ENCODE measurements at places on chromosomes 2 and 18.

GRCh38 chr2:175251425-175252041, 70.0 kb upstream of the ATP5MC3 start:
- DNase-seq = peak; percentile 31

DNA sequence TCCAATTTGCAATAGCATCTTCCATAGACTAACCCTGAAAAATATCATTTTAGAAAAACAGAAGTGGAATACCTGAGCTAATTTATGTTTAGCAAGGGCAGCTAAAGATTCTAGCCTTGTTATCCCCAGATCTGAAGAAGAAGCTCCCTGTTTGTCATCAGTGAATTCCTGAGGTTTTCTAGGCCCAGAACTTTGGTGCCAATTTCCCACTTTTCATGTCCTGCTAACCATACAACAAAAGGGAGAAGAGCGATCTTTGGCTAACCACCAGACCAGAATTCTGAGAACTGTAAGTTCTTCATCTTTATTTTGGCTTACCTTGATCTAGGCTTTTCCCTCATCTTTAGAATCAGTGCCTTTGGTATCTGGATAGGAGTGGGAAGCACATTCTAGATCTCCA, 51.3 kb upstream of the RASGRP3 start:
- DNase-seq = no peak

DNA sequence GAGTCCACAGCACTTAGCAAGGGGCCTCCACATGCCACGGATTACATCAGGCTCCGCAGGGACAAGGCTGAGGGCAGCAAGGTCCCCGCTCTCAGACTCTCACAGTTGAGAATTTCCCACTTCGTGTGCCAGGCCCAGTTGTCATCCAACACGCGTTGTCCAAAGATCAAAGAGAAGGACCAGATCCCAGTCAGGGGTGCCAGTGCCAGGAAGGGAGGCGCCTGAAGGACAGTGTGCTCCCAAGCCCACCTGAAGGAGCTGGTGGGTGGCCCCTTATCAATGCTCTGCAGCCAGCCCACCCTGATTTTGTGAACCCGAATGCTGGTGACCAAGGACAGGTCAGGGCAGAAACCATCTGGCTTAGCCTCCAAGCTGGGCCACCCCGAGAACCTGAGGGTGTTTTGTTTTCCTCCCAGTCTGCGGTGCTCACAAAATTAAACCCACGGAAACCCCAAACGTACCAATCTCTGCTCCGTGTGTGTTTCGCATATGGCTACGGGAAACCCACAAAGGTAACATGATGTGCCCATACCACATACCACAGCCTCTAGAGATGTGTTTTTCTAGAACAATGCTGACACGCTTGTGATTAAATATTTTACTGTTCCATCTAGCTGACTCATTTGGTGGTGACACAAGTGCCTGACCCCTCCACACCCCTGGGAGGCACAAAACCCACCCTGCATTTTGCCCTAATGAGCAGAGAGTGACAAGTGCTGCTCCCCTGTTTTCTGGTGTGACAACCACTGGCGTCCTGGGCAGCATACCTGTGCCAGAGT, 24.5 kb downstream of the CRACDL start:
- no peak for DNase-seq

GRCh38 chr2:128160616-128161275, 69.7 kb downstream of the UGGT1 start:
- no peak for DNase-seq

GRCh38 chr18:10557085-10557677, 31.4 kb downstream of the NAPG start:
- no peak for DNase-seq

DNA sequence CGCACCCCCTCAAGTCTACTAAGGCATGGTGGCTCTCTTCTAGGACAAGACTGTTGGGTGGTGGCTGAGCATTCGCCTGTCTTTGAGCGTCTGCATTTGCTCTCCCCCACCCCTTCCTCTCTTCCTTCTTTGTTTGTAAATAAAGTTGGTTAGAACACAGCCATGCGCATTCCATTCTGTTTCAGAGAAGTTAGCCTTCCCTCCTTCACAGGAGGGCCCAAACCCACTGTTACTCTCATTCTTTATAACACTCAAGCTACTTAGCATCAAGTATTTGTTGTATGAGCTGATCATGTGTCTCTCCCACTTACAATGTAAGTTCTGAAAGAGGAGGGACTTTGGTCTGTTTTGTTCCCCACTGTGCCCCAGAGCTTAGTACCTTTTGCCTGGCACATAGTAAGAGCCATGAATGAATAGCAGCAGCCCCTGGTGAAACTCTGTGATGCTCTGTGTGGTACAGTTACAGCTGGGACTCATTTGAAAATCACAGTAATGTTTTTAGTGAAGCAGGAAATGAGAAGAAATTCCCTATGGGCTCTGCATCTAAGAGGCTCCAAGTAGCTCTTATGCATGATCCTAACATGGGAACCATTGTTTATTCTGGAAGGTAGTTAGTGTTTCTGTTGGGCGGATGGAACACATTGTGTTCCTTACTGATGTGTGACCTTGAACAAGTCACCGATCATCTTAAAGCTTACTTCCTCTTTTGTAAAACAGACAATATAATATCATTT, 7.7 kb downstream of the MGAT5 start:
- no peak for DNase-seq

GRCh38 chr2:3461801-3462492, 57.4 kb downstream of the ADI1 start:
- no peak for DNase-seq

DNA sequence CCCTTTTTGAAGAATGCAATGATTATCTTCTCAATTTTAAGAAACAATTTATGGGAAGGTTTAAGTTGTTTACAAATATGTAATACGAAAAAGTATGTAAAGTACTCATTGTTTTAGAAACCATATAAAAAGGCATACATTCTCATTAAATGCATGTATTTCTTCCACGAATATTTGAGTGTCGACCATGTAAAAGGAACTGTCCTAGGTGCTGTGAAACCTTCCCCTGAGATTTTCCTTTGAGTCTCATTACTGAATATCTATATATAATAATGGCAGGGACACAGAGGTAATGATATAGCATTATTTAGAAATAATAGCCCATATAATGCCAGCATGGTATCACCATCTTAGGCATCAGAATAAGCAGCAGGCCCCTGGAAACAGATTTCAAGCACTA, 239.3 kb downstream of the ERBB4 start:
- no peak for DNase-seq

GRCh38 chr2:241812730-241813643, 4.0 kb downstream of the NEU4 start:
- no peak for DNase-seq

DNA sequence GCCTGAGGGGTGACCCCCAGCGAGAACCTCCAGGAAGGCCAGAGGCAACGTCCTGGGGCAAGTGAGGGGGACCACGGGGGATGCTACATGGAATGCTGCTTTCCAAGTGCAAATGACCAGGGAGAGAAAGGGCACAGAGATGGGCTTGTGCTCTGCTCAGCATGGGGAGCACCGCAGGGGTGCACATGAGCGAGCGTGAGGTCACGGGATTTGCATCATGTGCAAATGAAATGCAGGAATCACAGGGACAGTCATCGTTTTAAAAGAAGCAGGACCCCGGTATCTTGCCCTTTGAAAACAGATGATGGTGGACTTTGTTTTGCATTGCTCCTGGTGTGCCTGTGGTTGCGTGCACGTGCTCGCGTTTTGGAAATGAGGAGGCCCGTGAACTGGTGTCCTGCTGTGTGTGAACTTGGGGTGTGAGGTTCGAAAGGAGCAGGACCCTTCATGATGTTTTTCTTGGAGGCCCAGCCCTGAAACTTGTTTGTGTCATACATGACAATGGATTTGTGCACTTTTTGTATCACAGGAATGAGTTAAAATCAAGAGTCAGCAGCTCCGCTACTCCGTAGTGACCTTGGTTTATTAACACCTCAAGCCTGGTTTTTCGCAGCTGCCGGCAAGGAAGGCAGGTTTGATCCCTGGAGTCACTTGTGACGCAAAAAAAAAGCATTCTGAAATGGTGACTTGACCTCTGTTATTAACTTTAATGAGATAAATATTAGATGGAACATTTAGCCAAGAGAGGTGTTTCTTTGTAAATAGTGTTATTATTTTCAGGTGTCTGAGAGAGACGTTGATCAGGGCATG, 234.5 kb downstream of the LDLRAD4 start:
- DNase-seq = no peak

DNA sequence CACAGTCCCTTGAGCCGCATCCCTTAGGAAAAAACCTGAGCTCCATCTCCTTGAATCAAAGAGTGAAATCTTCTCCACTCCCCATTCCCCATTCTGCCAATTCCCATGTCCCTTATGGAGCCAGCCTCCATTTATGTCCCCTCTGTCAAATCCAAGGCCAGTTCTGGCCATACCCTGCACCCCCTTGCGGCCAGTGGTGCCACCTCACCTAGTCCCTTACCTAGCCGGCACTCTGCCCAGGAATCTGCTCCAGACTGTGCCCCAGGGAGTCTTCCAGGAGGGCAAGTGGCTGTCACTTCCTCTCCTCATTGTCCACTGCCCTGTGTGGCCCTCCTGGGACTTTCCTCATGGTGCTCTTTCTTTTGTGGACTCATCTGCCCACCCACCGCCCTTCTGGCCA, 195.4 kb upstream of the RMP24 start:
- no peak for DNase-seq

DNA sequence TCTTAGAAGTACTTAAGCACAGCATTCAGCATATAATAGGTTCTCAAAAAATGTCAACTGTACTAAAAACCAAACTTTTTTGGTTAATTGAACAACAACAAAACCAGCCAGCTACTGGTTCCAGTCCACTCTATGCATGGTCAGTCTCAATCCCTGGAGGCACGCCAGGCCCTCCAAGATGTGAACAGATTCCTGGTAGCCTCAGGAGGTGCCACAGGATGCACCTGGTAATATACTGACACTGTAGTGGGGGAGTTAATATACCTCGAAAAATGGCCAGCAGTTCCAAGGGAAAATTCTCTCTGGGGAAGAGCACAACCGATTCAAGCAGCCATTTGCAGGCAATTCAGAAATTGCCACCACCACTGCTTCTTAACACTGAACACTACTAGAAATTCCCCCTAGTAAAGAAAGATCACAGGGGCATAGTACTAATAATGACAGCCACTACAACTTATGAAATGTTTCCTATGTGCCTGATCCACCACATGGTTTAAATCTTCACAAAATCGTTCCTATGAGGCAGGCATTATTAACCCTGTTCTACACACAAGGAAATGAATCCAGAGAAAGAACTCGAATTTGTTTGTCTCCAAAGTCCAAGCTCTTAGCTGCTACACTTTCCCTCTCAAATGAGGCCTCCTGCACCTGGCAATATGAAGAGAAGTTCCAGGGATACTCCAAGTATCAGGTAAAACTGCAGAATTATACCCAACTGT, 3.4 kb downstream of the MGAT4A start:
- DNase-seq = no peak

- no peak for DNase-seq
Measured at GRCh38 chr2:120669121-120669952, 66.3 kb upstream of the GLI2 start.

- DNase-seq = peak; percentile 73
Measured at GRCh38 chr2:237298151-237299118, 115.5 kb downstream of the COL6A3 start.

DNA sequence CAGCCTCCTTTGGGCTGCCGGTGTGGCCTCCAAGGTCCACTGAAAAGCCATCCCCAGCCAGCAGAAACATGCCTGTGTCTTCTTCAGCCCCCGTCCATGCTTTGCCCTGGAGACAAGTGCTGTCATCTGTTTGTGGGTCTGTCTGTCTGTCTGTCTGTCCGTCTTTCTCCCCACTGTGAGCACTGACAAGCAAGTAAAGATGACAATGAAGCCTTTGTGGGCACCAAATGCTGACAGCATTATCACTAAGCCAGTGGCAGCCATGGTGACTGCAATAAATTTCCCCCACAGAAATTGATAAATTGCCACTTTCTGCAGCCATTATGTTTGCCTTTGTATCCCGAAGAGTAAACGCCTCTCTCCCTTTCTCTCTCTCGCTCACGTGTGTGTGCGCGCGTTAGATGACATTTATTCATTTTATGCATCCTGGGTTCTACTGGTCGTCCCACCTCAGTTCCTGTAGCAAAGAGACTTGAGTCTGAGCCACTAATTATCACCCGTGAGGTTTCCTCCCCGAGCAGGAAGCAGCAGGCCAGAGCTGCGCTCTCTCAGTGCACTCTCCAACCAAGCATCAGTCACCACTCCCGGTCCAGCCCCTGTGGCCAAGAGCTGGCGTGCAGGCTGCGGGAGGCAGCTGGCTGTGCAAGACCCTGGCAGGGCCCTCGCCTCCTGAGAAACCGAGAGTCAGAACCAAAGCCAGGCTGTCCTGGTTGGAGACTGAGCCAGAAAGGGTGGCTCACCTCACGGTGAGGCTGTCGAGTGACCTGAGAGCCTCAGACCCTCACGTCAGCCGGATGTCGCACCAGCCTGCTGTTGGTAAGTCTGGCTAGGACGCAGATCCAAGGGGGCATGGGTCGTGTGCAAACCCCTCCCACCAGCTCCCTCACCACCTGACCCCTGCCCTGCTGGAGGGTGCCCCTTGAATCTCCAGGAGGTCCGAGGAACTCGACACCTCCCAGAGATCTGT, 6.9 kb downstream of the STEAP3 start:
- no peak for DNase-seq
